ENCODE measurements at places on chromosomes 5 and 9. TPM values are rescaled to one million over a fixed set of nuclear protein-coding genes. Genes with fewer than 3 reads are reported as not detected.

The CDC20B gene
- total RNA-seq = 0.07 TPM

The TEK gene
- 100 TPM for total RNA-seq

The PCDH12 gene
- 12.1 TPM for total RNA-seq

The TMEM161B gene
- 9.5 TPM for total RNA-seq

The BICD2 gene
- total RNA-seq = 58.1 TPM

The CARD9 gene
- 0.59 TPM for total RNA-seq

The MOB3B gene
- total RNA-seq = 0.07 TPM

The NOXA1 gene
- 0.66 TPM for total RNA-seq

The GABRG2 gene
- not detected for total RNA-seq

The OBP2B gene
- not detected for total RNA-seq

The PIP5K1B gene
- 0.13 TPM for total RNA-seq

The ENTPD8 gene
- total RNA-seq = 0.07 TPM

The IFNK gene
- total RNA-seq = not detected

The PCDHB2 gene
- 2.9 TPM for total RNA-seq

The ANKRD31 gene
- total RNA-seq = not detected

The CD72 gene
- 0.07 TPM for total RNA-seq

The RPL35 gene
- 1,491 TPM for total RNA-seq

The N4BP3 gene
- total RNA-seq = 16.6 TPM

The PKD2L2 gene
- total RNA-seq = not detected

The PCDHGB7 gene
- total RNA-seq = 4.8 TPM

The WWC1 gene
- 0.33 TPM for total RNA-seq

The OTP gene
- not detected for total RNA-seq

The FBP1 gene
- total RNA-seq = 0.95 TPM

The PCDHGA5 gene
- total RNA-seq = 0.40 TPM

The PCDHB11 gene
- total RNA-seq = 0.13 TPM

The PCDHGB3 gene
- total RNA-seq = 1.3 TPM

The ARSK gene
- 7.5 TPM for total RNA-seq

The NMUR2 gene
- total RNA-seq = not detected

The AP3S1 gene
- total RNA-seq = 66.8 TPM

The CORO2A gene
- 0.49 TPM for total RNA-seq

All from pulmonary artery endothelial cell (primary cell).